ENCODE measurements at places on chromosomes 1 and 21. TPM values are rescaled to one million over a fixed set of nuclear protein-coding genes. Genes with fewer than 3 reads are reported as not detected.

LAMC2 gene
- 29.6 TPM for total RNA-seq

RSPH1 gene
- 0.65 TPM for total RNA-seq

PPIAL4G gene
- total RNA-seq, result not detected

RNF186 gene
- total RNA-seq, result not detected
